Activated CD4-positive, alpha-beta T cell treated with anti-CD3 and anti-CD28 coated beads, Interleukin-2, amount 10 ng/mL, durations not matched to agents 7 days and 5 days (primary cell): ENCODE measurements at places on chromosomes 5 and 9.

DNA sequence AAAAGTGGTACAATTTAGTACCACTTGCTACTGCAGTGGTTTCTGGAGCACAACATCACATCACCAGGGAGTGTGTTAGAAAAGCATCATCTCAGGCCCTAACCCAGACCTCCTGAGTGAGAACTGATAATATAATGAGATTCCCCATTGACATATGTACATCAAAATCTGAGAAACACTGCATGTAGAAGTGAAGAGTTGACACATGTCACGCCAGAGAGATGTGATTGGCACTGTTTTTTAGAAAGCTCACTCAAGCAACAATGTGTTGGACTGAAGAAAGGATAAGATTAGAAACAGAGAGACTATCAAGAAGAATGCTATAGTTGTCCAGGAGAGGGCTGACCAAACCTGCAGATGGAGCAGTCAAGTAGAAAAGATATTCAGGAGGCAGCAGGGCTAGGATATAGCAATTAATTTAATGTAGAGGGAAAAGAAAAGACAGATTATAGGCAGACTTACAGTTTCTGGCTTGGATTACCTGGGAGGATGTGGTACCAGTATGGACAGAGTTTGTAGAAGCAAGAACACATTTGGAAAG, 324.4 kb upstream of the ADAMTSL1 start:
- no peak overlapping the region for H3K4me3 ChIP-seq
- DNase-seq, result no peak
- no peak overlapping the region for H3K27ac ChIP-seq
- no peaks in the 10 kb centered on the region for H3K36me3 ChIP-seq
- H3K4me1 ChIP-seq, result no peaks in the 10 kb centered on the region
- H3K27me3 ChIP-seq, result no peaks in the 10 kb centered on the region

DNA sequence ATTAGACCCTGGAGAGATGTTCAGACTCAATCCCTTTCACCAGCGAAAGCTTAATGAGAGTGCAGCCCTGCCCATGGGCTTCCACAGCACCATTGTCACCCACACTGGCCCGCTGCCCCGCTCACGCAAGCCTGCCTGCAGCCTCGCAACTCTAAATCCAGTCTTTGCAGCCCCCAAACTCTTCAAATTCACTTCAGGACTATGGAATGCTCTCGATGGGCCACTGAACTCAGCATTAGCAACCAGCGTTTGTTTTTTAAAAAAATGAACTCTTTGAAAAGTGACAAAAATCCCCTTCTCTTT, 17.1 kb downstream of the DCANP1 start:
- DNase-seq, result no peak
- no peak overlapping the region for H3K27ac ChIP-seq
- peaks cover 17% of the 10 kb centered on the region for H3K4me1 ChIP-seq
- H3K36me3 ChIP-seq, result no peaks in the 10 kb centered on the region
- peaks cover 11% of the 10 kb centered on the region for H3K27me3 ChIP-seq
- H3K4me3 ChIP-seq, result no peak overlapping the region

DNA sequence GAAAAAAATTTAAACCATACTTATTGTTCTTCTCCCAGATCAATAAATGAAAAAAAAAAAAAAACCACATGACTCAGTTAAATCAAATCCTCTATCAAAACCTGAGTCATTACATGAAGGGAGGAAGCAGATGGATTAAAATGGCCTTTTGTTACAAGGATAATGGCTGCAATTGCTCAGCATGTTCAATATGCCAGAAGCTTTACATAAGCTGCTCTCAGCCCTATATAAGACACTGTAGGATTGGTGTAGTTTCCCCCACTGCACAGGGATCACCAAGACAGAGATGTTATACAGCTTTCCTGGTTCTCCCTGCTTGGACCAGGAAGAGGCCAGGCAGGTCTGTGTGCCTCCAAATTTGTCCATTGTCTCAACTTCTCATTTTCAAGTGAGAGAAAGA, 101.6 kb upstream of the MAP1B start:
- no peaks in the 10 kb centered on the region for H3K4me1 ChIP-seq
- H3K36me3 ChIP-seq, result no peaks in the 10 kb centered on the region
- H3K27me3 ChIP-seq, result peaks cover 12% of the 10 kb centered on the region
- no peak overlapping the region for H3K4me3 ChIP-seq
- DNase-seq, result no peak
- no peak overlapping the region for H3K27ac ChIP-seq

DNA sequence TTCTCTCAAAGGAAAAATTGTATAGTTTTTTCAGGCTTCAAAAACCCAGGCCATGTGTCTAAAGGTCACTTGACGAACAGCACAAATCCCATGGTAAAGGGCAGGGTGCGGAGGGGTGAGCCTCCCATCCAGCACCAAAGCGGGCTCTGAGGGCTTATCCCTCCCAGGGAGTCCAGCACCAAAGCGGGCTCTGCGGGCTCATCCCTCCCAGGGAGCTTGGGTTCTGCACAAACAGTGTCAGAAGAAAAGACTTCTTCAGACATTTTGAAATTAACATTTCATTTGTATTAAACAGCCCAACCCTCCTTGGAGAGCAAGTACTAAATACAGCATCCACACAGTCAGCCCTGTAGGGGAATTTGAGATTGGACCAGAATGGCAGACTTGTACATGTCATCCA, 43.0 kb upstream of the CLPTM1L start:
- no peak for DNase-seq
- no peaks in the 10 kb centered on the region for H3K36me3 ChIP-seq
- H3K27ac ChIP-seq, result peak overlapping the region; percentile 100
- H3K4me3 ChIP-seq, result no peak overlapping the region

DNA sequence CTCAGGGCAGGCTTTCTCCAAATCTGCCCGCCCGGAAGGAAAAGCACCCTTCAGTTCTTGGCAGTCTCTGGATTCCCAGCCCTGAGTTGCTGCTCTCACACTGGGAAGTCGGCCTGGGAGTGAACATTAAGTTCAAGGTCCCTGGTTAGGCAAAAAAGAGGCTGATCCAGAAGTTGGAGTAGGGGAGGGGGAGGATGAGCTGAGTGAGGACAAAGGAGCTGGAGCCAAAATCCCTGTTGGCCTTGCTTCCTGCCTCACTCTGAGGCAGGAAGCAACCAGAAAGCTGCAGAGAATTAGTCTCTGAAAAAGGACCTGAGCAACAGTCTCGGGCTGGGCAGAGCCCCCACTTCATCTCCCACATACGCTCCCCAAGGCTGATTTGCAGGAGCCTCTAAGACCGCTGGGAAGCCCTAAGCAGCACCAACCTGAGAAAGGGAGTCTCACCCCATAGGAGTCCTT, 15.0 kb upstream of the RPS14 start:
- no peaks in the 10 kb centered on the region for H3K27me3 ChIP-seq
- no peak overlapping the region for H3K27ac ChIP-seq
- H3K4me1 ChIP-seq, result peaks cover 17% of the 10 kb centered on the region
- no peak for DNase-seq

- H3K4me1 ChIP-seq, result peaks cover 12% of the 10 kb centered on the region
- H3K27ac ChIP-seq, result no peak overlapping the region
- DNase-seq, result no peak
- no peak overlapping the region for H3K4me3 ChIP-seq
- H3K27me3 ChIP-seq, result peaks cover 3% of the 10 kb centered on the region
Measured at GRCh38 chr9:4308482-4308881, 8.6 kb upstream of the GLIS3 start.

- H3K4me3 ChIP-seq, result no peak overlapping the region
- DNase-seq, result no peak
- no peaks in the 10 kb centered on the region for H3K4me1 ChIP-seq
- peaks cover 8% of the 10 kb centered on the region for H3K27me3 ChIP-seq
- no peak overlapping the region for H3K27ac ChIP-seq
Measured at GRCh38 chr9:98482226-98482625, 226.5 kb downstream of the GABBR2 start.

GRCh38 chr9:2559192-2560152, 62.1 kb upstream of the VLDLR start:
- H3K36me3 ChIP-seq, result no peaks in the 10 kb centered on the region
- no peaks in the 10 kb centered on the region for H3K27me3 ChIP-seq
- no peak overlapping the region for H3K4me3 ChIP-seq
- H3K27ac ChIP-seq, result no peak overlapping the region

DNA sequence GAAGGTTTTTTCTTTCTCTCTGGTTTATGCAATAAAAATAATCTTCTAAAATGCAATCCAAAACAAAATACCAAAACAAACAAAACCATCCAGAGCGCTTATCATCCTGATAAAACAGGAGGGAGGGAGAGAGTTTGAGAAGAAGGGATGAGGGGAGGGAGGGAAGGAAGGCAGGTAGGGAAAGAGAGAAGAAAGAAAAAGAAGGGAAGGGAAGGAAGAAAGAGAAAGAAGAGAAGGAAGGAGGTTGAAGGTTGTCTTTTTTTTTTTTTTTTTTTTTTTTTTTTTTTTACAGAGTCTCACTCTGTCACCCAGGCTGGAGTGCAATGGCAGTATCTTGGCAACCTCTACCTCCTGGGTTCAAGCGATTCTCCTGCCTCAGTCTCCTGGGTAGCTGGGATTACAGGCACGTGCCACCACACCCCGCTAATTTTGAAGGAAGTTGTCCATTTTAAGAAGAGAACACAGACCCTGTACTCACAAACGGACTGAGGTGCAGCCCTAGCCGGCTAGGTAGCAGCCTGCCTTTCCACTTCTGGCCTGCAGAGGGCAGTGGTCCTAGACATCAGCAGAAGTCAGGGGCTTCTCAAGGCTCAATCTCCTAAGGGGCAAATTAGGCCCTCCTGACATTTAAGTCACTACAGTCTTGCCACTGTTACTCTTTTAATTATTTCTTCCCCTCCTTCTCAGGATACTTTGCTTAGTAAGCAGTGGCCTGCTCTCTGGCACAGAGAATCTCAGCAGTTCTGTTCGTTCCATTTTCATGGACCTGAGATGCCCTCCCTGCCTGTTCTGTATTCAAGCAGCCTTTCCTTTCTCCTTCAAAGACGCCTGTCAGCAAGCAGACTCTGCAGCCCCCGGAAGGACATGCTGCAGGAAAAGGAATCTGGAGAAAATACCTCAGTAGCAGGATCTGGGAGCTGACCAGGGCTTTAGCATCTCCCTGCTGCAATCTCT, 76.4 kb downstream of the EPB41L4B start:
- H3K4me3 ChIP-seq, result no peak overlapping the region
- H3K27me3 ChIP-seq, result peaks cover 25% of the 10 kb centered on the region
- no peaks in the 10 kb centered on the region for H3K36me3 ChIP-seq
- peak; percentile 71 for DNase-seq
- H3K4me1 ChIP-seq, result peaks cover 2% of the 10 kb centered on the region
- no peak overlapping the region for H3K27ac ChIP-seq

DNA sequence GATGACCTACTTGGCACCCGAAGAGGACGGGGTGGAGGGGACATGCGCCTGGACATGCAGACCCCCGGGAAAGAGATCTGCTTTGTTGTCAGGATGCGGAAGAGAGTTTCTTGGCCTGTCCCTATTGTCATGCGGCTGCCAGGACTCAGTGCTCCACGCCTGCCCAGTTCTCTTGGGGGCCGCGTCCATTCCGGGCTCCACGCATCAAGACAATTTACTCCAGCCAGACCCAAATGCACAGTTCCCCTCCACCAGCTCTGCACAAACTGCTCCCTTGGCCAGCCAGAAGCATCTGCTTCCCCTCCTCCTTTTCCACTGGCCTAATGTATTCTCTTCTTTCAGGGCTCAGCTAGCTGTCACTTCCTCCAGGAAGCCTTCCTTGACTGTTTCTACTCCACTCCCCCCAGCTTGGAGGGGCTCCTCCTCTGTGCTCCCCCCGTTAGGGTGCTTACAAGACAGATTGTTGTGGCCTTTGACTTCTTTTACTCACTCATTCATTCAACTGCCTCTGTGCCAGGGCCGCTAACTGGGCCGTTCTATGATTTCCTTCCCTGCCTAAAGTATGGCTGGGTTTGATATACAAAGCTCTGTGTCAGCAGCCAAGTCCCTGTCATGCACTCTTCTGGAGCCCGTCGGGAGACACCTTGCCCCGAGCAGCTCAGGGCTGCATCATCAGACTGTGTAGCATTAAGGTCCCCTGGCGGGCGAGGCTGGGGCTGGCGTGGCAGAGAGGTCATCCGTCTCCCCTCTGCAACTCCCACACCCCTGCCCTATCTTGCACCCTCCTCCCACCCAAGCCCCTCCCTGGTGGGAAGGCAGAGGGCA, 6.6 kb downstream of the FIBCD1 start:
- no peak overlapping the region for H3K27ac ChIP-seq
- no peak for DNase-seq
- no peak overlapping the region for H3K4me3 ChIP-seq
- no peaks in the 10 kb centered on the region for H3K36me3 ChIP-seq
- H3K4me1 ChIP-seq, result no peaks in the 10 kb centered on the region
- H3K27me3 ChIP-seq, result peaks cover 43% of the 10 kb centered on the region
